Stimulated activated CD8-positive, alpha-beta memory T cell treated with anti-CD3 and anti-CD28 coated beads, Interleukin-7, amount 100 ng/mL, for 48 hours (primary cell): ENCODE measurements at places on chromosomes 12 and 14.

GRCh38 chr12:60148109-60148508 lies 552.3 kb downstream of the SLC16A7 start:
- no peak for DNase-seq

DNA sequence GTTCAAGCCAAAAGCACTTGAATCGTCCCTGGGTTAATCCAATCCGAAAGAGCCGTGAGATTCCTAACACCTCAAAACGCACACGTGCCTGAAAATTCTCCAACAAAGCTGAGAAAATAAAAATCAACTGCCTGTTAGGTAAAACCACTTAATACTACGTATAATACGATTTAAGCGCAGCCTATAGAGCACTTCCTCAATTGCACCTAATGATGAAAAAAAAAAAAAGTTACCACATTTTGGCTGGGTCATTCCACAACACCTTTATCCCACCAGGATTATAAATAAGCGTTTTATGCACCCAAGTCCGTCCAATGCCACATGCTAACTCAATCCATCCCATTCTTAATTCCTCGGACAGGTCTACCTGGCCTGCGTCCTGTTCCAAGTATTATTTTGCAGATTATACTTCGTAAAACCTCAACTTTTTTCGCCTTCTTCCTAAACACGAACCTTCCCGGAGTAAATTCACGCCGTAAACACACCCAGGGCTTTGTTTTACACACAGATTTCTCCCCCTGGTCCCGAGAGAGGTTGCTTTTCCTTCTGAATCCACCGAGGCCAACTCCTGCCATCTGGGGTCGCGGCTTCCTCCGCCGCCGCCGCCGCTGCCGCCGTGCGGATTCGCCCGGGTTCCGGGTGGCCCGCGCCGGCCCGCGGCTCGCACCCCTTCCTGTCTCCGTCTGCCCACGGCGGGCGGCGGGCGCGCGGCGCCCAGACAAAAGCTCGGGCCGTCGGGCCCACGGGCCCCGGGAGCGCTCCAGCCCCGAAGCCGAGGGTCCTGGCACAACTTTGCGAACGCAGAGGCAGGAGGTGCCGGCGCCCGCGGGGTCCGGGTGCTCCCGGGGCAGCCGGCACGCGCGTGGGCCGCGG lies 66.2 kb downstream of the RNF34 start:
- DNase-seq, result no peak

- no peak for DNase-seq
Observed at GRCh38 chr14:74634481-74634880, 22.4 kb upstream of the LTBP2 start.

GRCh38 chr12:114396153-114396868 lies 9.6 kb downstream of the TBX5 start:
- no peak for DNase-seq

- DNase-seq, result no peak
Observed at GRCh38 chr14:28298156-28298555, 468.4 kb upstream of the FOXG1 start.

DNA sequence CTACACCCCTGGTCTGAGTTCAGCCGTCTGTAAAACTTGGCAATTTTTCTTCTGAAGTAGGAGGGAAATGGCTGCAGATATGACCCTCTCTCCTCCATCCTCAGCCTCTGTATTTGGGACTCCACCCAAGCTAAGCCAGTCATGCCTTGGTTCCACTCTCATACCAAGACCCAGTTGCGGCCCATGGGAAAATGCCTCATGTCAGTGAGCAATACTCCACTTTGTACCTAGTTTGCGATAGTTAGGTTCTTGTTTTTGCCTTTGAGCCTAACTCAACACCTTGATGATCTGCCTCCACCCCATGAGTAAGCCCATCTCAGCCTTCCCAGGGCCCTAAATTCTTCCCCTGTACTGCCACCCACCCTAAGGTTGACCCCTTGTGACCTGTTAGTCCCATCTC lies 143.4 kb downstream of the HMGA2 start:
- no peak for DNase-seq

GRCh38 chr12:109500406-109501185 lies 23.2 kb downstream of the UBE3B start:
- DNase-seq, result no peak

DNA sequence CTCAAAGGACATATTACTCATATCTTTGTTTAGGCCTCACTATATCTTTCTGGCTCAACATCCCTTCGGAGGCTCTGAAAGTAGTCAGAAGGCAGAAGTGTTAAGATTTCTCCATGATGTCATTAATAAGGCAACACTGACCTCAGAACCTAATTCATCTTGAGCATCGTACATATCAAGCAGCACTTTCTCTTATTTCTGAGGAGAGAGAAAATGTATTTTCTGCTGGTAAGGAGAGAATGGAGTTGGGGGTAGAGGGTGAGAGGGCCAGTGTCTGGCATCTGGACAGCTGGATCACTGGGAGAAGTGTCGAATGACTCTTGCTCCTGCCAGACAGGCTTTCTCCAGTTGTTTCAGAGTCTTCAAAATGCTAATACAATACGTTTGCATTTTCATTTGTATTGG lies 213.2 kb upstream of the PRICKLE1 start:
- DNase-seq, result no peak

- DNase-seq, result no peak
Observed at GRCh38 chr12:43896496-43896895, 60.6 kb downstream of the TMEM117 start.

DNA sequence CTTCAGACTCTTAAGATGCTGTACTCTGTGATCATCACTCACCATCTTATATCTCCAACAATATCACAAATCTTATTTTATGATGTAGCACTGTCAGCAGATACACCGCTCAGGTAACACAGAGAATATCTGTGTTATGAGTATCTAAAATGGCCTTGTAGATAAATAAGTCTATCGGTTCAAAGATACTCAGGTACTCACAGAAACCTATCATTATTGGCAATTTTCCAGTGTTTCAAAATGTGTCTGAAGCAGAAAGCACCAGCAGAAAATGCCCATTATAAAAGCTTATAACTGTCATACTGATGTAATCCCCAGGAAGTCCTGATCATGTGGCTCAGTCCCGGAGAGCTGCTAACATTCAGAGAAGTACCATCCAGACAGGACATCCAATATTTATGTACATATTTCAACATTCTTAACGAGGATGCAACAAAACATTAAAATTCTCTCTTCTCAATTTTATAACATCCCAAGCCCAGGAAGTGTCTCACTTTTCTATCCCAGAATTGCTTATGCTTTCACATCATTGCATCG lies 190.7 kb upstream of the LMNTD1 start:
- no peak for DNase-seq

DNA sequence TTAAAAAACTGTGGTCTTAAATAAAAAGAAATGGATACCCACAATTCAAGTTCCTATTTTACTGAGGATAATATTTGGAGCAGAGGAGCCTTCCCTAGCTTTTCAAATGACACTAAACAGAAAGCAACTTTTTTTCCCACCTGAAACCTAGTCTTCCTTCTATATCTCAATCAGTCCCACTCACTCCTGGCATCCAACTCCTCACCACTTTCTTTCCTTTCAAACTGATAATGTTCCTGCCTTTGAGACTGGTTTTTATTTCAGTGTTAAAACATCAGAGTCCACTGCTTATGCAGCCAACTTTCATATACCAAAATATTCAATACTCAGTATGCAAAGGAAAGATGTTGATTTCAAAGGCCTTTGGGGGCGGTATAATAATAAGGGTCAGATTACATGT lies 225.6 kb downstream of the GXYLT1 start:
- DNase-seq, result no peak

DNA sequence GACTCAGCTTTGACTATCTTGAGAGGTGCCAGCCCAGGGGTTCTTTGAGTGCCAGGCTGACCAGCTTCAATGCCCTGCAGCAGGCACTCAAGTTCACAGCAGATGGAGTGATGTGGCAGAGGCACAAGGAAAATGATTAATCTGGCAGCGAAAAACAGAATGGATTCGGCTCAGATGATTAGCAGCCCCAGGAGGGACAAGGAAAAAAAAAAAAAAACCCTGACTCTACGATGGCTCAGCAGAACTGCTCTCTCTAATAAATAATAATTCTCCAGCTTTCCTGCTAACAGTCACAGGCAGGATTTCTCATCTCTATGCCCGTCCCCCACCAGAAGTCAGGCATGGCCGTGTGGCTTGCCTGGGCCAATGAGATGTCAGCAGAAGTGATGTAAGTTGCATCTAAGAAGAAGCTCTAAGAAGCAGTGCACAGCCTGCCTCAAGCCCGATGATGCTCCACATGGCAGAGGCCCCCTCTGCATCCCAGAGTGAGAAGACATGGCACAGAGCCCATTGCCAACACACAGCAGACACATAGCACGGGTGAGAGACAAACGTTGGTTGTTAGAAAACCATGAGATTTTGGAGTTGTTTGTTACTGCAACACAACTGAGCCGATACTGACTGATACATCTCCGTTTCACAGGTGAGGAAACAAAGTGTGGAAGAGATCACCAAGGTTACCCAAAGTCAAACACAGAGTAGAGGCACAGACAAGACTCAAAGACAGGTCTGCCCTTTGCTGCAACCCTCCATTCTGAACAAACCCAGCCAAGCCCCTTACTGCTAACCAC lies 111.0 kb downstream of the SCARB1 start:
- DNase-seq, result no peak

DNA sequence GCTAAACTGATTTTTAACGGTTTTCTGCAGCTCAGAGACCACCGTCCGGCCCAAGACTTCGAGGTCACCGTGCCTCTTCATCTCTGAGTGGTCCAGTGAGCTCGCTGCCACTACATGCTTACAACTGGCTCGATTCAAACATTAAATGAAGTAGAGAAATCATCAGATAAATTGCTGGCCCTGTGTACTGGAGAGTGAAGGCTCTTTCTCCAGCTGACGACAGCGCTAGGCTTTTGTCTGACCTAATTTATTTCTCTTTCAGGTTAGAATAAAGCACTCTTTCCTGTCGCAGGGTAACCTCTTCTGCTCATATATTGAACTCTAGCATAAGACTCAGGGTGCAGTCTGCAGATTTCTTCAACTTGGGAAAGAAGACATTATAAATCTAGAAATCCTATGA lies 6.4 kb downstream of the BCL11B start:
- no peak for DNase-seq

DNA sequence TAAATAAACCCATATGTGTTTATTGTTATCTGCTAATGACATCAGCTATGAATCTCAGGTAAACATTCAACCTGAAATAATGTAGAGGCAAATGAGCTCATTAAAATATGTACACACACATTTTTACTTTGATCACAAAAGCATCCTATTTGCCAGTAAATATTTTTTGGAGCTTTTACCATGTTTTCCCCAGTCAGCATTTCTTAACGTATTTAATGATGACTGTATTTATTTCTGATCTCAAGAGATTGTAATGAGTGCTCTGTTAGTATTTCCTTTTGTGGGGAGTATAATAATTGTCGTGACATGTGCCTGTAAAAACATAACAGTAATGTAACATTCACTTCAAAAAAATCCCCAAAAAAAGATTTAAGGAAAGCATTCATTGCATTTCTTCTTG lies 52.1 kb downstream of the FRMD6 start:
- DNase-seq, result no peak

DNA sequence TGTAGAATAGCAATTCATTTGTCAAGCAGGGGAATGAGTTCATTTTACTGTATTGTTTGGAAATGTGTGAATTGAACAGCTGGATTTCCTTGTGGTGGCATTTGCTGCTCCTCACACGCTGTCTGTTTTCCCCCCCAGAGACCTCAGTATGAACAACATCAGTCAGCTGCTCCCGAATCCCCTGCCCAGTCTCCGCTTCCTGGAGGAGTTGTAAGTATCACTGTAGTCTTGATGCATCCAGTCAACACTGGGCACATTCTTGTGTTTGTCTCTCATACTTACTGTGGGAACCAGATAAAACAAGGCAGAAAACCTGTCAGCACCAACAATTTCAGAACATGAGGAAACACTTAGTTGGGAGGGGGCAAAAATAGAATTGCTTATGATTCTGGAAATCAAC lies 64.9 kb downstream of the LGR5 start:
- no peak for DNase-seq

DNA sequence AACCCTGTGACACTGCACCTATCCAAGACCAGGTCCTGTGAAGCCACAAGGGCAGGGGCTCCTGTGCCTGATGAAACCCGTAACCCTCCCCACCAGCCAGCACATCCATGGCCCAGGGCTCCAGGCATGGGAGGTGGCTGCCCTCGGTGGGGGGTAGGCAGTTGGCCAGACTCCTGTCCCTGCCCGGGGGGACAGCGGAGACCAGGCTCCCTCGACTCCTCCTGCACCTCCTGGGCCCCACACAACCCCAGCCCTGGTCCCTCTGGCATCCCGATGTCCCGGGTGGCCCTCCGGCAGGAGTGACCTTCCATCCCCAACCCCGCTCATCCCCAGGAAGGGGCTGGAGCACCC lies 11.4 kb downstream of the AKT1 start:
- DNase-seq, result no peak

GRCh38 chr12:54956322-54956721 lies 28.2 kb downstream of the TESPA1 start:
- DNase-seq, result no peak

- no peak for DNase-seq
Observed at GRCh38 chr14:65959563-65960024, 526.6 kb upstream of the CCDC196 start.

DNA sequence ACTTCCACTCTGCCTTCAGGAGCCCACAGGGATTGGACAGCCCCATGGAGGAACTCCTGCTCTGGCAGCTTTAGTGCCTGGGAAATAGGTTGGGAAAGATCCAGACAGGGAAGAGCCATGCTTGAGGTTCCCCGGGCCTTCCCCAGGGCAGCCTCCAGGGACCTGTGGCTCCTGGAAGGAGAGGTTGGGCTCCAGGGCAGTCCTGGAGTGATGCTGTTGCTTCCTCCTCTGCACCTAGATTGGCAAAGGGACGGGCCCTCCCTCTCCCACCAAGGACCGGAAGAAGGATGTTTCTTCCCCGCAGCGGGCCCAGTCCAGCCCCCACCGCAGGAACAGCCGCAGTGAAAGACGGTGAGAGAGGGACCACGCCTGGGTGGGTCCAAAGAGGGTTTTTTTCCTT lies 16.5 kb downstream of the VASH1 start:
- DNase-seq, result no peak

DNA sequence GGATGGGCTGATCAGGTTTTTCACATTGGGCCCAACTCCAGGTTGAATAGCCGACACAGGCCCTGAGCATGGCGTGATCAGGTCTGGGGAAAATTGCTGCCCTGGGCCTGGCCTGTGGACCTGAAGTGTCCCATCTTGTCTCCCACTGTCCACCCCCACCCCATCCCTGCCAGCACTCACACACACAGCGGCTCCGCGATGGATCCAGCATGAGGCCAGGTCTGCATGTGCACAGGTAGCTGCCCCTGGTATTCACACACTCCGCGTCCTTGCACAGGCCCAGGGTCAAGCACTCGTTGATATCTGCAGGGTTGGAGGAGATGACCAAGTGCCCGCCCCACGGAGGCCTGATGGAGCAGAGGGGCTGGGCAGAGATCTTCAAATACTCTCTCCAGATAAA lies 38.7 kb downstream of the ISCA2 start:
- DNase-seq, result no peak

GRCh38 chr14:74934041-74934440 lies 11.0 kb upstream of the RPS6KL1 start:
- no peak for DNase-seq
